GM12891 (cell line): ENCODE measurements at places on chromosomes 2 and 18.

GRCh38 chr18:61086657-61087056, 246.6 kb upstream of the CDH20 start:
- DNase-seq, result no peak

GRCh38 chr18:65753520-65753919, 2.7 kb downstream of the CDH7 start:
- DNase-seq, result peak; percentile 18

- no peak for DNase-seq
These were observed 97.8 kb downstream of the B3GNT2 start for GRCh38 chr2:62293490-62294271.

- no peak for DNase-seq
These were observed 176.9 kb upstream of the SMAD7 start for GRCh38 chr18:49127471-49128190.

DNA sequence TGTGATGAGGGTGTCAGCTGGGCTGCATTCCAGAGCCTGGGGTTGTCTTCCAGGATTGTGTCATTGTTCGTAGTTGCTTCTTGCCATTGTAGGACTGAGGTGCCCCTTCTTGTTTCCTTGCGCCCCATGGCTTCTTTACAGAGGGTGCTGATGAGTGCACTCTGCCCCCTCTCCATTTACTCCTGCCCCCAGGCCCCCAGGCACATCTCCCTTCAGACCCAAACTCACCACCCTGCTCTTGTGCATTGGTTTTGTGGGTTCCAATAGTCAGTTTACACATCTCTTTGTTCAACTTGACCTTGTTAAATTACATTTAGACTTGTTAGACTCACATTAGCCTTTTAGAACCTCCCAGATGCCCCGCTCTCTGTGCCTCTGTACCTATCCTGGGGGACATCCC, 33.1 kb downstream of the HJURP start:
- no peak for DNase-seq

GRCh38 chr2:190791976-190792575, 88.5 kb upstream of the GLS start:
- DNase-seq, result no peak

DNA sequence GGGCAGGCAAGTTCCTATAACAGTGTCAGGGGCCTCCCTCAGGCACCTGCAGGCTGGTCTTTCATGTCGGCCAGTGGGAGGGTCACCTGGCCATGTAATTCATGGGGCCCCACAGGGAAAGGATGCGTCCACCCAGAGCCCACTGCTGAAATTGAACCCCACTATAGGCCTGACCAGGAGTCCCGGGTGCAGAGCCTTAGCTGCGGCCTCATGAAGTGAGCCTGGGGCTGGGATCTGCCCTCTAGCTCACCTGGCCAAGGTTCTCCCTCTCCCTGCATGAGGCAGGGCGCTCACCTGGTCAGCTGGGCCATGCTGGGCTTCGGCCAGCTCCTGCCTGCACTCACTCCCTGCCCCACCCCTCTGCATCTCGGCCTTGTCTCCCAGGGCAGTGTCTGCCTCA, 41.1 kb downstream of the C1QL2 start:
- no peak for DNase-seq

DNA sequence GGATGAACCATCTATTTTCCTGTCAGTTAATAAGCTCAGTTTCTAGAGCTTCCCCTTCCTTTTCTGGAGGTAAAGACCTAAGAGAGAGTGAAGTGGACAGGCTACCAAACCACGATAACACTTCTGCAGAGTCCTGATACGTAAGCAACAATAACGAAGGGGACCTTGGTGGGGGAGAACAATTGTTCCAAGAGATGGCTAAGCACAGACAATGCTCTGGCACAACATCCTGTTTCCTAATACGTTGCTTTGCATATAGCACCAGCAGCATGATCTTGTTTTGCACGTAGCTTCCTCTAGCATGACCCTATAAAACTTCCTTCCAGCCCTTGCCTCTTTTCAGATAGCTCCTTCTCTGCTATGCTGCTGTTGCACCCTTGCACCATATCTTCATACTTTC, 247.3 kb downstream of the RAD51AP2 start:
- no peak for DNase-seq

GRCh38 chr2:26340831-26341230, 5.1 kb upstream of the SELENOI start:
- no peak for DNase-seq

- DNase-seq, result no peak
These were observed 90.9 kb downstream of the COL5A2 start for GRCh38 chr2:189088591-189089205.

GRCh38 chr18:22063102-22063501, 106.3 kb upstream of the GATA6 start:
- no peak for DNase-seq

DNA sequence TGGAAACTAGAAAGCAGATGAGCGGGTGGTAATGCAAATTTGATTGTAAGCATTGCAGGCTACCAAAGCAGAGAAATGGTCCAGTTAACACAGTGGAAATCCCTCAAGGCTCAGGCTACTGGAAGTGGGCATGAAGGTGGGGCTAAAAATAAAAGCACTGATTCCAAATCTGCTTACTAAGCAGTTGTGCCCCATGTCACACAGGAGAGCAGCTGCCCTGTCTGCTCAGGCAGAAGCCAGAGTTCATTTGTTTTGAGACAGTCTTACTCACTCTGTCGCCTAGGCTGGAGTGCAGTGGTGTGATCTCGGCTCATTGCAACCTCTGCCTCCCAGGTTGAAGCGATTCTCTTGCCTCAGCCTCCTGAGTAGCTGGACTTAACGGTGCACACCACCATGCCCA, 42.5 kb upstream of the TSPYL6 start:
- DNase-seq, result no peak

- no peak for DNase-seq
These were observed 1468.2 kb upstream of the ACVR2A start for GRCh38 chr2:146376511-146377064.

DNA sequence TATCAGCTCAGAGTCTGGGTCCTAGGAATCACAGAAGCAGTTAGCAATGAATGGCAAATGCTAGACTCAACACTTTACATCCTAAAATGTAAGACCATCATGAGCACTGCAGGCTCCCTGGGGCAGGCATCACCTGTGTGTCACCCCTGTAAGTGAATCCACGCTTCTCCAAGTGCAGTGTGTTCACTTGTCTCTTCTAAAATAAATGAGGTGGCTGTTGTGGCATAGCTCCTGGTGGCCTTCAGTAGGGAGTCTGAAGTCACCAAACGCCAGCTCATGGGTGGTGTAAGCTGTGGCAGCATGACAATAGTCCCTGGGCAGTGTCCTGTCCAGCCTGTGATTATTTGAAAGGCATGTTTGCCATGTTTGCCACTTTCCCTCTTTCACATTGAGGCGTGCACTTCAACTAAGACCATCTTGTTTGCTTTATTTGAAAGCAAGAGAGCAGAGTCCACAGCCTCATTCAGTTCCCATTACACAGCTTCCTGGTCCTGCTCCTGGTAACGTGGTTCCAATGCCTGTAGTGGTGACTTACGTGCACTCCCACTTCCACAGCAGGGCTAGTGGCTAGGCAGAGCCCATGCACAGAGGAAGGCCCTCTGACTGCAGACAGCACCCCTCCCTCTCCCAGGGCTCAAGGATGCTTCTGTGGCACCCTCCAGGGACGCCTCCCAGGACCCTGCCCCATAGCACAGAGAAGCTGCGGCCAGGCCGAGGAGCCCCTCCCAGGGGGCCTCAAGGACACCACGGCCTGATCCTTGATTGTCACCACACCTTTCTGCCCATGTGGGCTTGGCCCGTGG, 24.3 kb downstream of the COA5 start:
- DNase-seq, result no peak

- no peak for DNase-seq
These were observed 3.9 kb downstream of the WIPF1 start for GRCh38 chr2:174593574-174594203.

DNA sequence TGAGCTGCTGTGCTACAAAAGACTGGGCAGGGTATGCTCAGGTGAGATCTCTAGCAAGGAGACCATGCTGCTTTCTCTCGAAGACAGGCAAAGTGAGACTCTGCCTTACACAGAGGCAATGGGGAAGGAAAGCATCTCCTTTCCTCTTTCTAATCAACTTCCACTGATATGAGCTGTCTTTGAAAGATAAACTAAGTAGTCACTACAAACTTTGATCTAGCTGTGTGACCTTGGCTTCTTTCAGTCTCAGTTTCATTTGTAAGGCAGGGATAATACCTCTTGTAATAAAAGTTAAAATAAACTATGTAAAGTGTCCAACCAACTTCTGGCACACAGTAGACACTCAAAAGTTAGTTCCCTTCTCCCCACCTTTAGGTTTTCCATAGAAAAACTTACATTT, 7.5 kb downstream of the CCDC93 start:
- no peak for DNase-seq

GRCh38 chr2:191954451-191954850, 107.6 kb upstream of the CAVIN2 start:
- no peak for DNase-seq

GRCh38 chr2:153474407-153474806, 4.2 kb downstream of the RPRM start:
- no peak for DNase-seq

GRCh38 chr2:95004287-95004686, 21.2 kb upstream of the MAL start:
- no peak for DNase-seq

DNA sequence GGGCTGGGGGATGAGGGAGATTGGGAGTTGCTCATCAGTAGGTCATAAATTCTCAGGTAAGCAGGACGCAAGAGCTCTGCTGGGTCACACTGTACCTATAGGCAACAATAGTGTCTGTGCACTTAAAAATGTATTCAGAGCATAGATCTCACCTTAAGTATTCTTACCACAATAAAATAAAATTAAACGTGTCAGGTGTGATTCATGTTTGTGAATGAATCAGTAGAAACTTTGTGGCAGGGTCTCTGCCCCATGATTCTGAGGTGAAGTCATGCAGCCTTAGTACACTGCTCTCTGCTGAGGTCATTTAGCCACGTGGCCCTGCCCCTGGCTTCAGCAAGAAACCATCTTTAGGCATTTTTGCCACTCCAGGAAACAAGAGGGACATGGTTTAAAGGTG, 253.8 kb downstream of the FBXO15 start:
- no peak for DNase-seq

GRCh38 chr2:29270701-29271121, 155.5 kb downstream of the CLIP4 start:
- no peak for DNase-seq

DNA sequence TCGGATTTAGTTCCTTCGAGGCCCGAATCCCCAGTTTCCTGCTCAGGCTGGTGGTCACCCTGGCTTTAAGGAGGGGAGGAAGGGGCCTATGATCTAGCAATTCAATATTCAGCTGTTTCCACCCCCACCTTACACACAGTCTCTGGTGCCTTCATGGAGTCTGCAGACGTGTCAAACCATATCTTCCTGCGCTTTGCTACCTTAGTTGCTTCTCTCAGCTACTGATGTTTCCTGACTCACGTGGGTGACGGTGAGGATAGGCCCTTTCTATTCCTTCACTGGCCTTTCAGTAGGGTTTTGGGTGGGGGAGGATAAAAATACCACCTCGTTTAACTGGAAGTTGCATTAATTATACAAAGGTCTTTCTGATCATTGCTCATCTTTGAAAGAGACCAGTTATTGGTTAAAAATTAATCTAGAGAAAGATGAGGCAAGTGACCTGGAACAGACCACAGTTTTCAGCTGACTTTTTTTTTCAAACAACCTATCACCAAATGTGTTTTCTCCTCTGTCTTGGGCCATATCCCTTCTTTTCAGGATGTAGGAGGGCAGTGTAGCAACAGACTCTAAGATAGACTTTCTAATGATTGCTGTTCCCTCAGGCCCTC, 49.7 kb downstream of the SH2D6 start:
- DNase-seq, result no peak

GRCh38 chr2:239928391-239929350, 96.5 kb downstream of the NDUFA10 start:
- DNase-seq, result no peak

DNA sequence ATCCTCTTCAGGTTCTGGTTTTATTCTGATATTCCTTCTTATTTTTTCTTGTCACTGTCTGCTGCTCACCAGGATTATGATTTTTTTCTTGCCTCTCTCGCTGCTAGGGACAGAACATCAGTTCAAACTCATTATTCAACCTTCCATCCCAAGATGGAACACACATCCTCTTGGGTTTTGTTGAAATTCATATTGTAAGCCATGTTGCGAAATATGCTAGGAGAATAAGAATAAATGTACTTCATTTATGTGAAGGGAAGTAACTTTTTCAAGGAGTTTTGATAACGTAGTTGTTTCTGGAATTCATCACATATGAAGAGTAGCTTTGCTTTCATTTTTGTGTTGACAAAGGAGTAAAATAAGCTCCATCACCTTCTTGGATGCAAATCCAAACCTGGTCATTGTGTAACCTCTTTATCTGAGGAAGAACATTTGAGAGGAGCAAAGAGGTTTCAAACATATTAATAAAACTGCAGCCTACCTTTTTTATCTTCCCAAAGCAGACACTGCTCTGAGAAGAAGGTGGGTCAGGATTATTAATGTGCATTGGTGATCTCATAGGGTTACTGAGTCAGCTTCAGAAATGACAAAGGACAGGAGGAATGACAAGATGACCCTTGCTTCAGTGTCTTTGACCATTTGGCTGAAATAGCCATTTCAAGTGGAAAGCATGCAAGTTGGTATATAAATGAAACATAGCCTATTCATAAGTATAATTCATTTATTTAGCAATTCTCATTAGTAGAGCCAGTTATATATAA, 280.0 kb downstream of the GULP1 start:
- no peak for DNase-seq

GRCh38 chr2:21500401-21500945, 376.7 kb downstream of the TDRD15 start:
- DNase-seq, result no peak

DNA sequence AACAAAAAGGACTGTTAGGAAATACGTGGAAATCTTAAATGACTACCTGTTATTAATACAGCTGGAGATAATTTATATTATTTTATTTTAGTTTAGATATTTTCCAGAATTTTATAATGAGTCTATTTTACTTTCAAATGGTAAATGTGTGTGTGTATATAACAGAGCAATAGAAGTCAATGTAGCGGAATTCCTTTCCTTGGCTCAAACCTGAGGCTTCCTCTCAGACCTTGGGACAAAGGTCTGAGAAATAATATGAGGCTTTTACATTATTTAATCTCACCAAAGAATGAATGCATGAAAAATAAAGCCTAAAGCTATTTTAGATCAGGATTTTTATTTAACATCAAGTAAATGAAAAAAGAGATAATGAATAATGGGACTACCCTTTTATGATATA, 65.7 kb downstream of the SLC8A1 start:
- no peak for DNase-seq

DNA sequence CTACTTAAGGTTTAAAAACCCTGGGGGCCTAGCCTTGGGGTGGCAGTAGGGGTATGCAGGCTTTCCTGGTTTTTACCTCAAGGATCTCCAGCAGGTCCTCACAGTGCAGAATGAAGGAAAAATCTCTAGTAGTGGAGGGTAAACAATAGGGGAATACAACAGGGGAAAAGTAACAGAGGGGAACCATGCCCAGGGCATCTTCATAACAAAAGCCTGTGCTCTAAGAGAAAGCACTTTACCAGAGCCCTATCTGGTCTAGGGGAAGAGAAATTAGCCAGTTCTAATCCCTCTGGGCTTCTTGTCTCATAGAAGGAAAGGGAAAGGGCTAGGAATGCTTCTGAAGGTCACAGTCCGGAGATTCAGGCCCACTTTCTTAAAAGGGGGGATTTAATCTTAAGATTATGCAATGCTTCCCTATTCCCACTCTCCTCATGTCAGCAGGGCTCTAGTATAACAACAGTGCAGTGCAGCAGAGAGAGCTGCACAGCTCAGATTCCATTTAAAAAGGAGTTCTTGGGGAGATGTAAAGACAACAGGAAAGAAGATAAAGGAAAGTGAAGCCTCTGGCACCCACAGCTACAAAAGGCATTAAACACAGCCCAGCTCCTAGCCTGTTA, 149.0 kb upstream of the CYP1B1 start:
- DNase-seq, result no peak

GRCh38 chr18:72091369-72091768, 452.8 kb downstream of the CBLN2 start:
- DNase-seq, result no peak
